ENCODE measurements at places on chromosomes 7 and 10.

GRCh38 chr10:59234816-59235429 lies 58.5 kb downstream of the PHYHIPL start:
- DNase-seq: no peak

- DNase-seq: no peak
Measured at GRCh38 chr10:132371641-132372081, 25.3 kb upstream of the PWWP2B start.

DNA sequence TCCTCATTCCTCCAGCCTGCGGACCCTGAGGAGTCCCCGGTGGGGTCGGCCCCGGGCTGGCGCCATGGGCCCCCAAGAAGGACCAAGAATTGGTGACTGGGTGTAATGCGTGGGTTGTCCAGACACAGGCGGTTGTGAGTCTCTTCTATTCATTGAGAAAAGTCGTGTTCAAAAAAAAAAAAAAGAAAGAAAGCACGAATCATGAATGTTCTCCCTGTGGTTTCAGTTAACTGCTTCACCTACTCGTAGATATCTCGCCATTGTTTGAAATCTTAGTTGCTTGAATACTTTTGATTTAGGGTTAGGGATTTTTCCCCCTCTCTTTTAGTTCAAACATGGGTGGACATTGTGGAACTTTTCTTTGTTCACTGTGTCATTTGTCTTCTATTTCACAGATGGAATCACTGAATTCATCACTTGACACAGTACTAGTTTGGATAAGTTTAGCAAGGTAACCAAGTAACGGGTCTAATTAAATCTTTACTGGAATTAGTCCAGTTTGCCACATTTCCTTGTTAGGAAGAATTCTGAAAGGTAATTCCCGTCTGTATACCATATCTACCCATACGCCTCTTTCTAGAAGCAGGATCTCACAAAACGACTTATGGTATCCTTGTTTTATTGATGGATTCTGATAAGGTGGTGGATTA lies 775 bp downstream of the STARD3NL start:
- DNase-seq: no peak

- no peak for DNase-seq
Measured at GRCh38 chr10:49359349-49360270, 36.3 kb downstream of the DRGX start.

GRCh38 chr7:151339651-151340382 lies 1.8 kb upstream of the NUB1 start:
- no peak for DNase-seq

DNA sequence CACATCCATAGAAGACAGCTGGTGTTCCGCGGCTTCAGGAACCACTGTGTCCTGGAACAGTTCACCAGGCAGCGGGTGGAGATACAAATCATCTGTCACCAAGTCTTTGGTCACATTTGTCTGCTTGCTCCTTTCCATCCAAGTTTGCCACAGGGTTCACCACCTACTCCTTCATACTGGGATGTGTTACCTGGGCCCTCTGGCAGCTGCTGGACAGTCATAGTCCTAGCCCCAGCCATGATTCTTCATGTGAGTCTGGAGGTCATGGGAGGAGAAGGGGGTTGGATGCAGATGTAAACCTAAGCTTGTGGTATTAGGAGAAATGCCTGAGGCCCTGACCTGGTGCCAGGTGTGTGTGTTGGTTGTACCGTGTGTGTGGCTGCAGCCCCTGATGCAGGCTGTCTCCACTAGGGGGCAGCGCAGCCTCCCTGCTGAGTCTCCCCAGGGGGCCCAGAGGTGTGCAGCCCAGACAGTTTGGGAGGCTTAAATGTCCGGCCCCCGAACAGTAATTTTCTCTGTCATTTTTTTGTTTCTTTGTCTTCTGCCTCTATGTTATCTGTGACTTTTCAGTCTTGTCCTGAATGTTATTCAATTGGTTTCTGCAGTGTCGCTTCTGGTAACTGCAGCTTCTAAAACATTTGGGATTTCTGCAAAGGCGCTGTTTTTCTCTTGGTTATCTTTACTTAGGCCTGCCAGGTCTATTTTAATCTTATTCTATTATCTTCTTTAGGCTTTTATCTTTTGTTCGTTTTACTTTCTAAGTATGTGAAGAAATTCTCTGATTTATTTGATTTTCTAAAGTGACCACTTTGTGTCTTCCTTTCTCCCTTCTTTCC lies 14.8 kb downstream of the NPS start:
- DNase-seq: peak; percentile 15

- DNase-seq: no peak
Measured at GRCh38 chr7:143315776-143316175, at the start of gene CLCN1. CLCN1 (plus strand) TSS chr7:143316111; CDS start chr7:143316213, 102 bp downstream.

DNA sequence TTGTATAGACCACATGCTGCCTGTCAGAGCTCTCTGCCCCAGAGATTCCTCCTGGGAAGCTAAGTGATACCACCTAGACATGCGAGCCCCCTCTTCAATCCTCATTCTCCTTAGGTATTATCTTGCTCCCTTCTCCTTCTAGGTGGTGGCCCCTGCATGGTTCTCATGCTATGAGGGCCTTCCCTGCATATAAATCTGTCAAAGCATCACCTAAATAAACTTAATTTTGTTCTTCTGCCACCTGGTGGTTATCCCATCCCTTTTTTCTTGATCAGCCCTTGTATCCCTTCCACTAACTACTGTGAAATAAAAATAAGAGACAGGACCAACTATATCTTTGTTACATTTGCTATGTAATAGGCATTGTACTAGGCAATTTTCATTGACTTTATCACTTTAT lies 242.1 kb downstream of the CDC14C start:
- DNase-seq: no peak
